Activated naive CD4-positive, alpha-beta T cell treated with anti-CD3 and anti-CD28 coated beads, Interleukin-2, amount 10 ng/mL, durations not matched to agents 7 days and 5 days (primary cell): ENCODE measurements at places on chromosomes 2 and 18.

GRCh38 chr2:42926434-42927333 is 134.3 kb upstream of the HAAO start:
- DNase-seq: no peak

- no peak for DNase-seq
These were observed 104.6 kb downstream of the TCF4 start for GRCh38 chr18:55483266-55483871.

DNA sequence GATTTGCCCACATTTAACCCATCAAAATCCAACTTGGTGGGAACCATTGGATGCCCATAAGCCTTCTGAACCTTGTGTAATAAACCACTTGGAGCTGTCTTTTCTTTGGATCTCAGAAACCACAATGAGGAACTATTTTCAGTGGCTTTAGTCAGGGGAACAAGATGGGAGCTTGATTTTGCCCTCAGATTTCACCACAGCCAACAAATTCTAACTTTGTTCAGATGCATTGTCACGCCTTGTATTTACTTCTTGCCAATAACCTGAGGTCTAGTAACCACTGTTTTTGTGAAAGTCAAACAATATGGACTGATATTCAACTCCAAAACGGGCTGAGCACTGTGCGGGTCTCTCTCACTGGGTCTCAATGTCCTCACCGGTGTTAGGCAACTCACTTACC is 508.2 kb downstream of the TNS1 start:
- no peak for DNase-seq

DNA sequence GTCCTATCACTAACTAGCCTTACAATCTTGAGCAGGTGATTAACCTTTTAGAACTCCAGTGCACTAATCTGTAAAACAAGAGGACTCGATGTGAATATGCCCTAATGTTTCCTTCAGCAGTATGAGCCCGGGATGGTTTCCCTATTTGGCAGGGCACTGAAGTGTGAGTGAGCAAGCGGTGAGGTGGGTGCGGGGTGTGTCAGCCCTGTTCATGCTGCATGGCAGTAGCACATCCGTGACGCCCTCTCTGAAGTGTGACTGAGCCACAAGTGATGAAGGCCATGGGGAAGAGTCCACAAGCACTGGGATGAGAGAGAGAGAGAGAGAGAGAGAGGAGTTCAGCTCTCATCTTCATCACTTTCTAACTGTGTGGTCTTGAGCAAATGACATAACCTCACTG is 168.7 kb downstream of the SETBP1 start:
- DNase-seq: no peak

DNA sequence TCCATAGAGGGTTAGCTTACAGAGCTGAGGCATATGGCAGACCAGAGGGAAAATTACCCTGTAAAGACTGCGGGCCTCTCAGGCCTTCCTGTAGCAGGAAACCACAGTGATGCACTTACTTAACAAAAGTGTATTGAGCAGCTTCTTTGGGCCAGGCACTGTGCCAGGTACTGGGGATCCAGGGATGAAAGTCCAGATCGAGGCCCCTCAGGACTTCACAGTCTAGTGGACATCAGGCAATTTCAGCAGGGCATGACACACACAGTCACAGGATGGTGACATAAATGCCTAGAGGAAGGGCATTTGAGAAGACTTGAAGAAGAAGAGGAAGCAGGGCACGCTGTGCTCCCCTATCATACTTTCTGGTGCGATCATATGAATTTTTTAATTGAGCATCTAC is 71.7 kb downstream of the MARCO start:
- no peak for DNase-seq

GRCh38 chr2:23435250-23436035 is 50.5 kb downstream of the KLHL29 start:
- no peak for DNase-seq

GRCh38 chr2:140205093-140205492 is 1424.9 kb upstream of the NXPH2 start:
- no peak for DNase-seq

GRCh38 chr18:27008575-27008974 is 143.1 kb upstream of the AQP4 start:
- DNase-seq: no peak

GRCh38 chr2:24659862-24660261 is 133.3 kb downstream of the PTRHD1 start:
- DNase-seq: no peak

GRCh38 chr2:109419171-109419756 is 194.5 kb downstream of the SEPTIN10 start:
- no peak for DNase-seq

GRCh38 chr2:186294248-186294888 is 191.7 kb upstream of the ZC3H15 start:
- DNase-seq: no peak

DNA sequence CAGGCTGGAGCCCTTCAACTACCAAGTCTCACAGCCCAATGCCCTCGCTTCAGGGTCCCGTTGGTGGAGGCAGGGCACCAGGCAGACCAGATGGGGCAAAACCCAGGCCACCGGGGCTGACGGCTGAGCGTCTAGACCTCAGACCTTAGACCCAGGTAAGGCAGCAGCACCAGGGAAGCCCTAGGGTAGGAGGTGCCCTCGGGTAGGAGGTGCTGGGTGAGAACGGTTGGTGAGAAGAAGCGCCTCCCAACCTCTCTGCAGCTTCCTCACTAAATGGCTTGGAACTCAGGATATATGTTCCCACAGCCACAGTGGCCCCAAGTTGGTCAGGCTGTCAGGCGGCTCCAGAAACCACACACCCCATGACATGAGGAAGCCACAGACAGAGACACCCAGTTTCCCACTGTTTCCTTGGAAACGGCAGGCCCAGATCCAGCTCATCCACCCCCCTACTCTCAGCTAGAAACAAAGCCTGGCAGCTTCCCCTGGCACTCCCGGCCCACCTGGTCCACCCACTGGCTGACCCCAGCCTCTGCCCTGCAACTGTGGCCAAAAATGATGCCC is 13.1 kb upstream of the MLPH start:
- DNase-seq: no peak

DNA sequence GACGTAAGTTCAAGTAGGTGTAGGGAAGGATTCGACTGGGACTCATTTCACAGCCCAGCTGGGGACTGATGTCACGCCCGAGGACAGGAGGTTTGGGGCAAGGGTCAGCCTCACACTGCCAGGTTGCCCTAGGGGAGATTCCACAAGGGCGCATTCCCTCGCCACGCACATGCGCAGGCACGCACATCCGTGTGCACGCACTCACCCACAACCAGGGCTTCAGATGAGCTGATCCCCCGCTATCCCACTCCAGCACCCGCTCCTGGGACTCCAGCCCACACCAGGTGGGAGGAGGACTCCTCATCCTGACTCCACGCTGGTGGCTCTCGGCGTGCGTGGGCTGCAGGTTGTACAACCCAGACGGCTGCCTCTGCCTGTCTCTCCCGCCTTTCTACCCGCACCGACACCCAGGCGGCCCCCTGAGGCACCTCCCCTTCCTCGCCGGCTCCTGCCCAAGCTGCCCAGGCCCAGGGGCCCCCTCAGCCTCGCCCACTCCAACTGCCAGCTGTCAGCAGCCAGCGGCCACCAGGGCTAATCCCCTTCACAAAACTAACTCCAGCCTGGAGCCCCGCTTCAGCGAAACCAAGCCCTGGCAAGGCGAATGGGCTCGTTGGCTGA is 47.8 kb upstream of the FOSL2 start:
- DNase-seq: no peak
